ENCODE measurements at places on chromosomes 2 and 18. TPM values are rescaled to one million over a fixed set of nuclear protein-coding genes. Genes with fewer than 3 reads are reported as not detected.
A peak's percentile ranks its signal among the peaks of the same experiment; 100 is the strongest.

Gene ECEL1
- total RNA-seq, result not detected

Gene ERFE
- total RNA-seq, result 14.9 TPM

Gene PLA2R1
- 1.9 TPM for total RNA-seq

Gene POTEJ
- total RNA-seq, result not detected

Gene PLEKHH2
- total RNA-seq, result 4.5 TPM

Gene ANO7
- 1.7 TPM for total RNA-seq

DNA sequence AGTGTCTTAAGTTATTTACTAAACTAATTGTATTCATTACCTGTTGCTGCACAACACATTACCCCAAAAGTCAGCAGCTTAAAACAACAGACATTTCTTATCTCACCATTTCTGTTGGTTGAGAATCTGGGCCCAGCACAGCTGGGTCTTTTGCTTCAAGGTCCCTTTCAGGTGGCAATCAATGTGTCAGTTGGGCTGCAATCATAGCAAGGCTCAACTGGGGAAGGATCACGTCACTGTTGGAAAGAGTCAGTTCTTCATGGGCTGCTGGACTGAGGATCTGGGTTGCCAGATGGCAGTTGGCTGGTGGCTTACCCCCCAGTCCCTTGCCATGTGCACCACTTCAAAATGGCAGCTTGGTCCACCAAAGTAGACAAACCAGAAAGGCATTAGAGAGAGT is 261.2 kb downstream of the SUCLG1 start:
- DNase-seq, result no peak

DNA sequence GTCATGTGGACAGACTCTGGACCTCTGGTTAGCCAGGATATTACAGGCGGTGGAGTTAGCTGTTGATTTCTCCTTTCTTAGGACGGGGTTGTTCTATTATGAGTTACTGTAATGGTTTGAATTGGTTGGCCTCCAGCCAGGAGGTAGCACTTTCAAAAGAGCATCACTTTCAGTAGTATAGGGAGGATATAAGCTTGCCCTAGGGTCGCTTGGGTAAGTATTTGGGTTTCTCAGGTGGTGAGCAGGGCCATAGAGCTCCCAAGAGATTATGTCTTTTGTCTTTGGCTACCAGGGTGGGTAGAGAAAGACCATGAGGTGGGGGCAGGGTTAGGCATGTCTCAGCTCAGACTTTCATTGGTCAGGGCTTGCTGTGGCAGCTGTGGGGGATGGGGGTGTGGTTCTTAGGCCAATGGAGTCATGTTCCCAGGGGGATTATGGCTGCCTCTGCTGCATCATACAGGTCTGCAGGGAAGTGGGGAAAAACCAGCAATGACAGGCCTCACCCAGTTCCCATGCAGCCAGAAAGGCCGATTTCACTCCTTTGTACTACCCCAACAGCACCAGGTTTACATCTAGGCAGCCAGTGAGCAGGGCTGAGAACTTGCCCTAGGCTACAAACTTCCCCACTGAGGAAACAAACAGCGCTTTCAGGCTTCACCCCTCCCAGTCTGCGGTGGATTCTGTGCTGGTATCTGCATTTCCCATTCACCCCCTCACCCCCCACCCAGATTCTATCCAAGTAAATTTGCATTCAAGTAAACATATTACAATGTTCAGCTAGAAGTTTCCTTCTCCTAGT is 89.4 kb upstream of the SLC38A11 start:
- DNase-seq, result no peak

- DNase-seq, result no peak
Observed at GRCh38 chr18:11751341-11752115, 62.5 kb downstream of the GNAL start.

DNA sequence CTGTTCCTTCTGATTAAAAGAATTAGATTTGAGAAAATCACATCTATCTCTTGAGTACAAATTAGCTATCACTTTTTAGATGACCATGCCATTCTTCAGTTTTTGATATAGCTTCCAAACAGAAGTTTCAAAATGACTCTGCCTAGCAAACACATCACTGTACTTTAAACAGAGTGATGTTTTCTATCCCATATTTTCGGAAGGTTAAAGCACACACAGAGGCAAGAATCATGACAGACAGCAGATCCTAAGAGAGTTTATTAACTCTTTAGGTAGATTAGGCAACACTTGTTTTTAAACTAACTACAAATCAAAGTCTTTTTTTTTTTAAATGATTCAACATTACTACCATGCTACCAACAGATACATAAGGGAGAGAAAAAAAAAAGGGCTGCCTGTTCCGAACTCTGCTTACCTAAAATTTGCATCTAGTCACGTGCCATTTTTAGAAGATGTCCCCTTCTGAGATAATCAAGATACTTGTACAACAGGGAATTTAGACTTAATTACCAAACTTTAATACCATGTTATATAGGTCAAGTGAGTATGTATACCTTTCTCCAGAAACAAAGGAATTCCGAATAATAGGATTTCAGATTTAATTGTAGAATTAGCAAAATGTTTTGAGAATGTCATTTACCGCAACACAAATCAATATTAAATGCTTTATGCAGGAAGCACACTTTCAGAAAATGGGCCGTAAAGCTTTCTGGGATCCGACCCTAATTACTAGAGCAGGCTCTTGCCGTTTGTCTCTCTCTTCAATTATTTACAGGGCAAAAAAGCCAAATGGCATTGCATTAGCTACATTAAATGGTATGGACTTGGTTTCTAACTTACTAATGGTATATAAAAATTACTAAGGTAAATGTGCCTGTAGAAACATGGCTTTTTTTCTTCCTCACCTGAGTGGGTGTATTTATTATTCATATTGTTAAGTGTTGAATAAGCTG is 2.6 kb downstream of the RBMS1 start:
- no peak for DNase-seq

DNA sequence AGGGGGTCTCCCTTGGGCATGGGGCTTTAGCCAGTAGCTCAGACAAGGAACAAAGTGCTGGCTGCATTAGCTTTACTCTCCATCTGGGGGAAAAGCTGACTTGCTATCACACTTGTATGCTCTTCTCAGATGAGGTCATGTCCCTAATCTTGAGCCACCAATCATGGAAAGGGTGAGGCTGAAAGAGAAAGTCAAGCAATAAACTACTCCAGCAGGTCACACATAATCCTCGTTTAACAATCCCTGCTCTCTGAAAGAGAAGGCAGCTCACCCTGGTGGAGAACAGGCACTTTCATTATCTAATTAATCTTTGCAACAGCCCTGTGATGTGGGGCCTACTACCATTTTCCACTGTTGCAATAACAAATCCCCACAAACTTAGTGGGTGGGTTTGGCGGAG is 129.7 kb upstream of the CAPN13 start:
- no peak for DNase-seq

DNA sequence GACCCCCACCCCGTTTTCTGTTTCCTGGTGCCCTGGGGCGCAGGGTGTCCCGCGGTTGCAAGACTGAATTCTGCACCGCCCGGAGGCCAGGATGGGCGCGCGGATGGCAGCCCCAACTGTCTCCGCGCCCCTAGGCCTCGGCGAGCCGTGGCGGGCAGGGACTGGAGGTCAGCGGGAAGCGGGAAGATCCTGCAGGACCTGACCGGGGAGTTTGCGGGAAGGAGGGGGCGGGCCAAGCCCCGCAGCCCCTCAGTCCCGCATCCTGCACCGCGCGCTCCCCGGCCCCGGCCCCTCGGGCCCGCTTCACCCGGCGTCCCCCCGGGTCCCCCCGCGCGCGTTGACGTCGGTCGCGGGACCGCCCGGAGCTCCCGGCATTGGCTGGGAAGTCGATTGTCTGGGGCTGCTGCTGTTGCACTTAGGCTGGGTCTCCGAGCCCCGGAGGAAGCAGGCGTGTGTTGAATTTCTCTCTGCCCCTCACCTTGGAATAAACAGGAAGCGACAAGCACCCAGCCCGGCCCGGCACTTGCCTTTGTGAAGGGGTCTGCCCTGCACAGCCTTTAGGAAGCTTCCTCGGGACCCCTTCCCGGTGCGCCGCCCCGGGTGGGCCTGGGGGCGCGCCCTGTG is at the start of gene LDLRAD4:
LDLRAD4 (plus strand) TSS at position 393 of the 624 bp plus-strand sequence.
- no peak for DNase-seq

GRCh38 chr18:6624271-6624660 is 105.2 kb upstream of the ARHGAP28 start:
- DNase-seq, result no peak

DNA sequence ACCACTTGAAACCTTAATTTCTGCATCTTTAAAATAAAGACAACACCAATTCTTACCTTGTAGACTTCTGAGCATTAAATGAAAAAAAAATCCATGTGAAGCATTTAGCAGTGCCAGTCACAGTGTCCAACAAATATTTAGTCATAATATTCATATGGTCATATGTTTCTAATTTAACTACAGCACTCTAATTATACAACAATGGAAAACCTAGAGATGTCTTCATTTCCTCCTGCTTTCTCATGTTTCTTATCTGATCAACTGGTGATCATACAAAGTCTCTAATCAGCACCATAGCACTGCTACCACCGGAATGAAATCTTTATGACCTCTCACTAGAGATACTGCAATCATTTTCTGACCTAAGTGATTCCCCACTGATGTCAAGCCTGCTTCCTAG is 10.2 kb upstream of the SCN3A start:
- DNase-seq, result no peak

DNA sequence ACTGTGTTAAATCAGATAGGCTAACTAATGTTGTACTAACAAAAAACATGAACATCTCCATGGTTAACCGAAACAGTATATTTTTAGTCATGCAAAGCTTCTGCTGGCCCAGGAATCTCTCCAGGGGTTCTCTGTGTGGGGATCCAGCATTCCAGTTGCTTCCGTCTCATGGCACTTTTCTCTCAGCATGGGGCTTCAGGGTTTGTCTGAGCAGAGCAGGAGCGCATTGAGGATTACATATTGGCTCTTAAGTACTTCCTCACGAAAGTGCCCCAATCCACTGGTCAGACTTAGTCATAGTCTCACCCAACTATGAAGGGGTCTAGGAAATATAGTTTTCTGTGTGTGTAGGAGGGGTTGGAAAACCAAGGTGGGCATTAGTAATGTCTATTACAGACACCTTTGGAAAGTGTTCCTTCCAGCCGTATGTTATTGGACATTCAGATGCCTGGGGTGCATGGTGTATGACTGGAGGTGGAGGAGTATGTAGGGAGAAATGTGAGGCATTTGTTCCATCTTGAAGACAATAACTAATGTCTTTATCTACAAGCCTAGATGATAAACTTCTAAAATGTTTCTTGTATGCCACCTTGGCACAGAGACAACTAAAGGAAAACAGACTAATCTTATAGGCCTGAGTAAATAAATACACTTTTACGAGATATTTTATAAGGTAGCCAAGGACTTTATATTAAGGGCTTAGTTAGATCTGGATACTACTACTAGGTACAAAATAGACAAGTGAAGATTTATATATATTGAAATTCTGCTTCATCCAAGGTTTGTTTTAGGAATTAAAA is 123.8 kb upstream of the ZEB2 start:
- no peak for DNase-seq

GRCh38 chr18:56067214-56067894 is 479.4 kb upstream of the TCF4 start:
- DNase-seq, result peak; percentile 2

GRCh38 chr2:178359192-178359912 is 91.6 kb downstream of the PRKRA start:
- DNase-seq, result no peak

- peak; percentile 70 for DNase-seq
Observed at GRCh38 chr2:188788621-188789020, 185.6 kb upstream of the COL3A1 start.

DNA sequence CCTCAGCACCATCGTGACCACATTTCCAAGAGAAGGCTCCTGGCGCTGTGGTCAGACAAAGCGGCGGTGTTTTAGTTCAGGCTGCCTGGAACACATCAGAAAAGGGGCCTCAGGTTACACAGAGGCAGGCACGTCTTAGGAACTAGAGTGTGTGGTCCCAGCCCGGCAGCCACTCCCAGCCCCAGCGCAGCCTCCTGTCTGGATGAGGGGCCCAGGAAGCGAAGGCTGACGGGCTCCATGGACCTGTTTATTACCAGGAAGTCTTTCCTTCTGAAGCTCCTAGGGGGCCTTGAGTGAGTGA is 10.0 kb upstream of the GPR55 start:
- peak; percentile 35 for DNase-seq

DNA sequence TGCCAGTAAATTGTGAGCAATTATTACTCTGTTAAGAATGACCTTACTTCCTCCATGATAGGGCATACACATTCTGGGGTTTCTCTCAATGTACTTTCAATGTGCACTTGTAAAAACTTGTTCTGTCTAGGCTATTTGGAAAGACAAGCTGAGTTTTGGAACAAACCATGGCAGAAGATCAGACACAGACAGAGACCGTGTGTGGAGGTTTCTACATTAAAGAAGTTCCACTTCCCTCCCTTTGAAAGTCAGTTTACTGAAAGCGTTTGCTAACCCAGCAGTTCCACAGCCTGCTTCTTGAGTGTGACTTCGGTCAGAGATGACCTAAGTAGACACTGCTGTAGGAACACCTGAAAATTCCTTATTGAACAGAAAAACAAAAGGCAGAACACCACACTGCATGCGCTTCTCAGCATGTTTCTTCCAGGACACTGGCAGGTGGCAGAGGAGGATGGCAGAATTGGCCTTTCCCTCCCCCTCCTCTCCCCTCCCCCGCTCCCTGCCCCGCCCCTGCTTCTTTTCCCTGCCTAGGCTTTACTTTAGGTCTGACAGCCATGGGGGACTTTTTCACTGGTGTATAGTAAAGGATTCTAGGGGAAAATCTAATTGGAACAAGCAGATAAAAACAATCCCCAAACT is 109.8 kb downstream of the NOL10 start:
- DNase-seq, result no peak

GRCh38 chr2:195652911-195653310 is 4.1 kb upstream of the SLC39A10 start:
- no peak for DNase-seq

- no peak for DNase-seq
Observed at GRCh38 chr18:63454497-63454896, 22.3 kb upstream of the SERPINB5 start.

DNA sequence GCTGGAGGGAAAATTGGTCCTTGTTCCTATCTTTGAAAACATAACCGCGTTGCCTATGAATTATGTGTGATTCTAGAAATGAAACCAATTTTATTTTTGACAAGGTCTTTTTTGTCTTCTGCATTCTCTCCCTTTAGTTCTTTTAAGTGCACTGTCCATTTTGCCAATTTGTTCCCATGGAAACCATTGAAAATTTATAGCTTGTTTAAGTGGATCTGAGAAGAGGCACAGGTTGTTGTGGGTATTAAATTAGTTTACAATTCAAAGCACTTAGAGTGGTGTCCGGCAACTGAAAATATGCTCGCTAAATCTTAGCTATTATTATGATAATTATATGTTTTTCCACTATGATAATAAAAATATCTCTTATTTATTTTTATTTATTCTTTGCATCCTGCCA is 107.5 kb upstream of the FSHR start:
- no peak for DNase-seq

- no peak for DNase-seq
Observed at GRCh38 chr2:191661097-191661924, 16.6 kb upstream of the NABP1 start.

- no peak for DNase-seq
Observed at GRCh38 chr2:86744152-86744551, 24.1 kb downstream of the RMND5A start.

GRCh38 chr2:85265304-85265703 is 62.5 kb downstream of the TGOLN2 start:
- DNase-seq, result no peak
